CD4-positive, alpha-beta T cell treated with Interleukin-2 at 100 ng/mL for 4 hours (primary cell): ENCODE measurements at places on chromosomes 7 and 10.

DNA sequence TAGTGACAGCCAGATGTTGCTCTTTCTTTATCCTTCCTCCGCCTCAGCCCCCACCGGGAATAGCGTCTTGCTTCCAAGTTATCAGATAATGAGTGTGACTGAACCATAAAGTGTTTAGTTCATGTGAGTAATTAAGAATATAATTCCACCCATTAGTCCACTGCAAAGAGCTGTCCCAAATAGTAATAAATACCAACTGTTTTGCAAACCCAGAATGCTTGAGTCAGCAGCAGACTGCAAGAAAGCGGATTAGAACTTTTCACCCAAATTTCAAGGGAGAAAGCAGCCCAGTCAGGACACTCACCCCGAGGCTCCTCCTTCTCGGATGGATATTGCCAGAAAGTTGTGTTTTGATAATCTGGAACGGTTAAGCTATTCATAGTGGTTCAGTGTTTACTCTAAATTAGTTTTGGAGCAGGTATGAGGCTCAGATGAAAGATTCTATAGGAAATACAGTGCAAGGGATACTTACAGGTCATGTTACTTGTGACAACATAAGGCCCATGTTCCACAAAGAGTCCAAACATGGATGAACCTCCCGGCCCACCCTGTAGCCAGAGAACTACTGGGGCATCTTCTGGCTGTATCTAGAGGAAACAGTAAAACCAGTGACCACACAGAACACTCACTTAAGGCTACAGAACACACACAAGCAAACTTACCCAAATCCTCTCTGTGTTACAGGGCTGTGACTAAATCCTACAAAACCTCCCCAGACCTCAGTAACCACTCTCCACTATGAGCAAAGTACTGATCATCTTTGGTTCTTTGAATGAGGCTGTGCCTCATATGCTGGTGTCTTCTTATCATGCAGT lies 50.5 kb downstream of the CPVL start:
- no peak for DNase-seq

- no peak for DNase-seq
Observed at GRCh38 chr10:76310588-76311080, 879.2 kb downstream of the LRMDA start.

DNA sequence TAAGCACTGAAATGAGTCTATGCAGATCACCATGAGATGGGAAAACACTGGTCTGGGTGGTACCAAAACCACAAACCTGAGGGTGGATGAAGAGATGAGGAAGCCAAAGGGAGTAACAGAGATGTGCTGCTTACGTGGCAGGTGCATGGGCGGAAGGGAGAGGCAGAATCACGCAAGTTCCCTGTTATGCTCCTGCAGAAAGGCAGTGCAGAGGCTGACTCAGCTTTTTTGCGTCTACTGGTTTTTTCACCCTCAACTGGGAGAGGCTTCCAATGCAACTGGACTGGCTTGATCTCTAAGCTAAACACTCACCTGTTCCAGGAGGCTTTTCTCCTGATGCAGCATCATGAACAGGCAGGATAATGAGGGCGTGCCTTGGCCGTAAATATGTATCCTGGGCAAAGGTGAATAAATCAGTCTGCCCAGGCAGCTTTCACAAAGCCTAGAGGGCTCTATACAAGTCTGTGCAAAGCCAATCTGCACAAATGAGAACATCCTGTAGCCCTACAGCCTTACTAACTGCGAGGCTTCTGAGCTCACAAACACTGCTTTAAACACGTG lies 95.4 kb upstream of the AFAP1L2 start:
- DNase-seq, result peak; percentile 48

DNA sequence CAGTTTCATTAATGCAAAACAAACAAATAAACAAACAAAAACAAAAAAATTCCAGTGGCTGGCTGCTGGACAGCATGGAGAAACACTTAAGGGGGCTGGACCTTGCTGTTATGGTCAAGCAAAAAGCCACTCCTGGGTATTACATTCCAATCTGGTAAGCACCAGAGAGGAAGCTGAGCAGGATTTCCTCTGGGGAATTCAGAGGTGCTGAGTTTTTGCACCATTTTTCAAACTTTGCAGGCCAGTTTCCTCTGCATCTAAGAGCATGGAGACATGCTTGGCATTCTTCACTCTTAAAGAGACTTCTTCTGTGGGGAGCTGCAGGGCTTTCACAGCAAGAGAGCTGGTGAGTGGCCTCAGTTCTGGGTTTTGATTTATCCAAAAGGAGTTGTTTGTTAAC lies 84.5 kb downstream of the FZD1 start:
- DNase-seq, result no peak

- DNase-seq, result no peak
Observed at GRCh38 chr10:103104721-103105120, 88.4 kb downstream of the NT5C2 start.

DNA sequence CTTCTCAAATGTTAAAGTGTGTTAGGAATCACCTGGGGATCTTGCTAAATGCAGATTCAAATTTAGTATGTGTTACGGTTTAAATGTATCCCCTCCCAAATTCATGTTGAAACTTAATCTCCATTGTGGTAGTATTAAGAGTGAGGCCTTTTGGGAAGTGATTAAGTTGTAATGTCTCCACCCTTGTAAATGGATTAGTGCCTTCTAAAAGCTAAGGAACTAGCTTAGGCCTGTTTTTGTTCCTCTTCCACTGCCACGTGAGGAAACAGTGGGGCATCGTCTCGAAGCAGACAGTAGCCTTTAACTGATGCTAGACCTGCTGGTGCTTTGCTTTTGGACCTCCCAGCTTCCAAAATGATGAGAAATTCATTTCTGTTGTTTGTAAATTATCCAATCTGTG lies 52.3 kb upstream of the SEMA3D start:
- DNase-seq, result no peak

DNA sequence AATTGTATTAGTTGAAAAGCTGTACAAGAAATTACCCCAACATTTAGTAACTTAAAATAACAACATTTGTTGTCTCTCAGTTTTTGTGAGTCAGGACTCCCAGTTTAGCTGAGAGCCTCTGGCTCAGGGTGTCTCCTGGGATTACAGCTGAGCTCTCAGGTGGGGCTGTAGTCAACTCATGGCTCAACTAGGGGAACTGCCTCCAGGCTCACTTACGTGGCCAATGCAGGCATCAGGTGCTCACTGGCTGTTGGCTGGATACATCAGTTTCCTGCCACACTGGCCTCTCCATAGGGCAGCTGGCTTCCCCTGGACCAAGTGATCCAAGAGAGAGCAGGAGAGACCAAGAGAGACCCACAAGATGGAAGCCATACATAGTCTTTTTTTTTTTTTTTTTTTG lies 17.5 kb downstream of the CCNY start:
- no peak for DNase-seq

DNA sequence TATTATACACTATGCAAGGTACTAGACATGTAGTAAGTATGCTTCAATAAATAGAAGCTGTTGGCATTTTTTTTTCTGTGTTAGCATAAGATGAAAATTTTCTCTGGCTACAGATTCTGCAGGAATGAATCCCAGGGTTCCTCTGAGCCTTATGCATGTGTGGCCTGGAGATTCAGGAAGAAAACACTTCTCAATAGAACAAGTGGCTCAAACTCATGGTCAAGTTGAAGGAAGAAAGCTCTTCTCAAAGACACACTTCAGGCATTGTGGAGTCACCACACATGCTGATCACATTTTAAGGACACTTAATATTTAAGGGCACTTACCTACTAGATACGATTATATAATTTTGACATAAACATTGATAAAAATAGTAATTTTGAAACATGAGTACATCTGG lies 19.5 kb downstream of the DNAH11 start:
- no peak for DNase-seq

DNA sequence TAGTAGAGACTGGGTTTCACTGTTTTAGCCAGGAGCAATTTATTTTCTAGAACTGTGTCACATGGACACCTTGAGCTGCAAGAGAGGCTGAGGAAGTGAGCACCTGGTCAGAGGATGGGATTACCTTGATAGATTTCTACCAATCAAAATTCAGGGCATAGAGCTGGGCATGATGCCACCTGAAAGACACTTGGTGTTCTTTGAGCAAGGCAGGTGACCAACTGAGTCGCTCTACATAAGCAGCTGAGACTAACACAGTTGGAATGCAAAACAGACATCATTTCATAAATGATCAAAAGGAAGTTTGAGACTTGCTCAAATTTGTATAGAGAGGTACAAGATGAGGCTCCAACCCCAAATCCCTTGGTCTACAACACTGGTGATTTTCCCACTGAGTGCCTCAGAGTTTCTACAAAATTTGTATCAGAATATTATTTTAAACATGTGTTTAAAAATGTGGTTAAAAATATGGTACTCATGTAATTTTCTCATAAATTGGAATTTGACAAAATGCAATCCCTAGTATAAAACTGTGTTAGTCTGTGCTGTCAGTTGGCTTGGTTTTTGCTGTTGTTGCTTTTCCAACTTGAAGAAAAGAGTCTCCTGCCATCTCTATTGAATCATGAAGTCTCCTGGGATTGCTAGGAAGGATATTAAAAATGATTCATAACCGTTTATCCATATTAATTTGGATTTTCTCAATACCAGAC lies 156.4 kb upstream of the MDFIC start:
- no peak for DNase-seq

GRCh38 chr7:45446195-45446944 lies 127.8 kb upstream of the ADCY1 start:
- DNase-seq, result no peak
